ENCODE measurements at places on chromosomes 3 and 15.

- no peak for DNase-seq
These were observed at the start of gene LRRFIP2 for GRCh38 chr3:37174532-37175126. Gene LRRFIP2 (minus strand): TSS chr3:37174582. CDS start chr3:37148983, 25,599 bp downstream.

DNA sequence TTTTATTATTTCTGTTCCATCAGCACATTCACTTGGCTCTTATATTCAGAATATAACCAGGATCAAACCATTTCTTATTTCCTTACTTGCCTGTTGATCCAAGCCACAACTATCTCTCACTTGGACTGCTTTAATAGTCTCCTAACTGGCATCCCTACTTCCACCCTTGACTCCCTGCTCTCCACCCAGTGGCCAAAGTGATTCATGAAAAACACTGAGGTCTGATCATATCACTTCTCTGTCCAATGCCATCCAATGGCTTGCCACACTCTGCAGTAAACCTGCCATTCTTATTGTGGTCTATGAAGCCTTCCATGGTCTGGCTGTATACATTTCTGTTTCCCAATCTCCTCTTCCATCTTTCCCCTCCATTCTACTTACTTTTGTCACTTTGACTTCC lies 576.1 kb downstream of the PDCD6IP start:
- no peak for DNase-seq

GRCh38 chr3:114803042-114803695 lies 343.9 kb downstream of the ZBTB20 start:
- no peak for DNase-seq

GRCh38 chr3:59798372-59799086 lies 748.7 kb upstream of the CFAP20DC start:
- no peak for DNase-seq

DNA sequence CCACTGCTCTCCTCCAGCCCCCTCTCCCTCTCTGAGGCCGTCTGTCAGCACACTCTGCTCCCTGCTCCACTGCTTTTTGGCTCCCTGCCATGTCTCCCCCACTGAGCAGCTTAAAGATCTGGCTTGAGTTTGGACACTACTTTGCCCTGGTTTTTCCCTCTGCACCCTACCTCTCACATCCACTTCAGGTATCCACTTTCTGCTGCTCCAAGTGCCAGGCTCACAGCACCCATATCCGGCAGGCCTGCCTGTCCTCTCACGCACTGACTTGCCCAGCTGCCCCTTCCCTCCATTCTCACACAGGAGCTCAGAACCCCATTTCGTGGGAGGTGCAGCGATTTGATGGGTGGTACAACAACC lies 3.7 kb downstream of the DUOX1 start:
- DNase-seq = no peak

- DNase-seq = no peak
These were observed 60.1 kb upstream of the DAZL start for GRCh38 chr3:16665282-16665741.

GRCh38 chr3:157438194-157438730 lies 1.6 kb downstream of the PTX3 start:
- DNase-seq = no peak

- no peak for DNase-seq
These were observed 130.2 kb downstream of the KCNAB1 start for GRCh38 chr3:156250550-156250949.

DNA sequence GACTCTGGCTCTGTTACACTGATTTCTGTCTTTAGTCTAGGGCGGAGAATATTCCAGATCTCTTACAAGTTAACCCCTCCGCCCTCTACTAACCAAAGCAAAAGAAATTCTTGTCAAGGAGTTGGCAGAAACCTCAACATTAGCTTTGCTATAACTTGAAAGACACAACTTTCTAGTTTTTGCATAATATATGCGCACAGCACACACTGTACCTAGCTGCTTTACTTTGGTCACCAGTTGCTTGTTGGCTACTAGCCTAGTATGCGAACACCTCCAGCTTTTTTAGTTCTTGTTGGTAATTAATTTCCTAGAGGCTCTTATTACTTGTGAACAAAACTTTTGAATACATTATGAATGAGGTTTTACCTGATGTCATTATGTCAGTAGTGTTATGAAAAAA lies 348.8 kb upstream of the C2CD4B start:
- DNase-seq = no peak

DNA sequence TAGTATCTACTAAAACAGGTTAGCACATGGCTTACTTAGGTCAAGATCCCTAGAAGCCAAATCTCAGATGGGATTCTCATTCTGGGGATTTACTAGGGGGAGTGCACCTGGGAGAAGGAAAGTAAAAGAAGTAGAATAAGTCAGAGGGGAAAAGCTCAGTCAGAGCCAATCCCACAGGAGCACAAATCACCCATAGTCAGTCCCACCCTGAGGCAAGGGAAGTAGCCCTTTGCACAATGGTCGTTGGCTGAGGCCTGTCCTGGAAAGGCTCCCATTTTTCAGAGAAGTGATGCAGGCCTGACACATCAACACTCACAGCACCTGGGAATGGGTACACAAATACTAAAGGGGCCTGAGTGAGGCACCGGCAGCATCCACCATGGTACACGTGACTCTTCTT lies 39.8 kb downstream of the SST start:
- no peak for DNase-seq

- DNase-seq = no peak
These were observed 146.1 kb upstream of the TMCO5A start for GRCh38 chr15:37788330-37788729.

- no peak for DNase-seq
These were observed 320.6 kb upstream of the TBL1XR1 start for GRCh38 chr3:177517906-177518305.

DNA sequence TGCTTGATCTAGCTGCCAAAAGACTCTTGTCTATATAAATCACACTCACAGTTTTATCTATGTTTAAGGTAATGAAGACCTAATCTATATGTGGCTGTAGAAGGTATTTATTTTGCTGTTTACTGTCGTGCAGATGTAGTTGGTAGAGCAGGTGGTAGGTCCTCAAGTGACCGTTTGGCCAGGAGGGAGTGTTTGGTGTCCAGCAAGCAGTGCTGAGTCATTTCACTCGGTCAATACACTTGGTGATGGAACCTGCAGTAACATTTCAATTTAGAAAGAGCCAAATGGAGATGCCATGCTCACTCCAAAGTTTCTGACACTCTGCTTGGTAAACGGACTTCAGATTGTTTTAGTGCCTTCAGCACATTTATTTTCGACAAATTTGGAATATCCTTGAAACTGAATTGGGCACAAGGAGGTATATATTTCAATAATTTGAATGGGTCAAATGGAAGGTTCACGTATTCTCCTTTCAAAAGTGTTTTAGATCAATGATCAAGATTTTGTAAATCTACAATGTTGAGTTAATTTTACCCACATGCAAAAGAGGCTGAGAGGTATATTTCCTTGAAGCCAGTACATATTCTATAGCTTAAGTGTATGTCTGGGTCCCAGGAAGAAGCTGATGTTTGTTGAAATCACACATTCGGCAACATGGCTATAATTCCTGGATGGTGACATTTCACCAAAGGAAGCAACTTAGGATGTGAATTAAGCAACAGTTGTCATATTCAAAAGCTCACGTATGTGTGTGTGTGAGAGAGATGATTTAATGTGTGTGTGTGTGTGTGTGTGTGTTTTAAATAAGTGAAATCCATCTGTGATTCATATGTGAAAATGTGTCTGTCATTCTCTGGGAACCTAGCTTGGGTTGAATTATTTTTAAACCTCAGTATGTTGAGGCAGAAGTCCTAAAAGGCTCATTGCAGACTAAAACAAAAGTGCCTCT lies 7.7 kb upstream of the CX3CR1 start:
- DNase-seq = peak; percentile 12

DNA sequence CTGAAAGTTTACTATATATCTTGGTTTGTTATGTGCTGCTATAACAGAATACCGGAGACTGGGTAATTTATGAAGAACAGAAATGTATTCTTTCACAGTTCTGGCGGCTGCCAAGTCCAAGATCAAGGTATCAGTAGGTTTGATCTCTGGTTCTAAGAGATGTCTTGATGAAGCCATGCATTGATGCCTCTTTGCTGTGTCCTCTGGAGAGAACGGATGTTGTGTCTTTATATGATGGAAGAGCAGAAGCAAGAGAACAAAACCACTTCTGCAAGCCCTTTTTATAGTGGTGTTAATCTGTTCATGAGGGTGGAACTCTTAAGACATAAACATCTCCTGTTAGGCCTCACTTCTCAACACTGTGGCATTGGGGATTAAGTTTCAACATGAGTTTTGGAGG lies 62.7 kb downstream of the TCF12 start:
- no peak for DNase-seq

DNA sequence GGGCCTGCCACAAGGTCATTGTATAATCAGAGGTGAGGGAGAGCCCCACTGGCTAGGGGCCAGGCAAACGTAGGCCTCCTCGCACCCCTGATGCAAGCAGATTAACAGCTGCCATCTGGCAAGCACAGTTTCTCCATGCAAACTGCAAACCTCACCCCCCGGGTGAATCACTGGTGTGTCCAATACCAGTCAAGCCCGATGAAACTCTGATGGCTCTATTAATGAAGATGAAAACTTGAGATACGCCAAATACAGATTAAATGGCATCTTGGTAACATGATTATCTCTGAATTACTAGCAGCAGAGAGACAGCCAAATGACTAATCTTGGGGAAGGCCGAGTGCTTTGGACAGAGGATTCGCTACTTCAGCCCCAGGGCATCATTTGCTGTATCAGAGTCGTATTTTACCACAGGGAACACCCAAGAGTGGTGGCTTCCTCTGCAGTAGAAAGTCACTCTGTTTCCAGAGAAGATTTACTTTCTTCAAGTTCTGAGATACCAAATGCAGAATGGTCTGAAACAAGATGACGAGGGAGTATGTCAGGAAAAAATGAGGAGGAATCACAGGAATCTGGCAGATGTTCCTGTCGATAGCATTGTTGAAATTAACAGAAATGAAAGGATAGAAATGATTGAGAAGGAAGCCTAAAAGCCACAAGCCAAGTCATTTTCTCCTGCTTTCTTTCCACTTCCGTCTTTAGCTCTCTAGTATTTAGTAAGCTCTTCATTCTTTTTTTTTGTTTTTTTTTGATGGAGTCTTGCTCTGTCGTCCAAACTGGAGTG lies 96.2 kb upstream of the NR2F2 start:
- no peak for DNase-seq

DNA sequence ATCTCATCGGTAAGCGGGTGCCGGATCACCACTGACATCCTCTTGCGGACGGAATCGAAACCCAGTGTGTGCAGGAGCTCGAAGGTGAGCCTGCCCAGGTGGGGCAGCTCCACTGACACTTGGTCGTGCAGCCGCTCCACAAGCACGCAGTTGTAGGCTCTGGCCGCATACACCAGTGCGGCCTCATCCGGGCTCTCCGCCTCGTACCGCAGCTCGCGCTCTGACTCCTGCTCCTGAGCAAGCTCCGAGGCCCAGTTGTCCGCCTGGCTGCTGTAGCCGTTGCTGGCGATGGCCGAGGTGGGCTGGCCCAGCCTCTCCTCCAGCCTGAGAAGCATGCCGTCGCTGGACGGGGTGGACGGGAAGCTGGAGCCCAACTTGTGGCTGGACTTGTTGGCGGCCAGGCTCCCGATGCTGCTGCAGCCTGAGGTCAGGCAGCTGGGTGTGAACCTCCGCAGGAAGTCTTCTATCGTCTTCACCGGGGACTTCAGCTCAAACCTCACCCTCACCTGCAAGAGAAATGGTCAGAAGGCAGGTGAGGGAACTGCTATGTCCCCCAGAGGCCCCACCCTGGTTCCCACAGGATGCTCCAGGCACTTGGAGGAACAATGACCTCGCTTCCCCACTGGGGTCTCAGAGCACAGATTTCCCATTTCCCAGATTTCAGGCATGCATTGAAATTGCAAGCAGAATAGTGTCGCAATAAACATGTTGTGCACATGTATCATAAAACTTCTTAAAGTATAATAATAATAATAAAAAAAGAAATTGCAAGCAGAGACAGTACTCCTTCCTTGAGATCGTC lies 149.2 kb downstream of the ATP10A start:
- no peak for DNase-seq

GRCh38 chr3:82796765-82797164 lies 1035.3 kb upstream of the GBE1 start:
- DNase-seq = no peak

- peak; percentile 79 for DNase-seq
These were observed 4.5 kb upstream of the GATA2 start for GRCh38 chr3:128497305-128498126.

- peak; percentile 71 for DNase-seq
These were observed 1.4 kb upstream of the IL17RC start for GRCh38 chr3:9915254-9916141.

DNA sequence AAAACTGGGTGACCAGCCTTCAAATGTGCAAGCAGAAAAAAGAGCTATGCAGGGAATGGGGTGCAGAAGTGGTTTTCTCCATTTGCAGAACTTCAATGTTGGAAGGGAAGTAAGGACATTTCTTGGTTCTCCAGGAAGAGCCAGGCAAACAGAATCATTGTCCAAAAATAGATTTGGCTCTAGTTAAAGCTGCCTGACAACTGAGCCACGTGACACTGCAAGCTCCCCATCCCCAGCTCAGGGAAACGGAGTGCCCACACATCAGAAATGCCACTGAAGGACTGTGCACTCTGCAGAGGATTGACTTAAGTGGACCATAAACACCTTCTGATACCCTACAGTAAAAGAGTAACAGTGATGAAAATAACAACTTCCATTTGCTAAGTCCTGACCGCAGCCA lies 195.6 kb upstream of the NSMCE3 start:
- no peak for DNase-seq

DNA sequence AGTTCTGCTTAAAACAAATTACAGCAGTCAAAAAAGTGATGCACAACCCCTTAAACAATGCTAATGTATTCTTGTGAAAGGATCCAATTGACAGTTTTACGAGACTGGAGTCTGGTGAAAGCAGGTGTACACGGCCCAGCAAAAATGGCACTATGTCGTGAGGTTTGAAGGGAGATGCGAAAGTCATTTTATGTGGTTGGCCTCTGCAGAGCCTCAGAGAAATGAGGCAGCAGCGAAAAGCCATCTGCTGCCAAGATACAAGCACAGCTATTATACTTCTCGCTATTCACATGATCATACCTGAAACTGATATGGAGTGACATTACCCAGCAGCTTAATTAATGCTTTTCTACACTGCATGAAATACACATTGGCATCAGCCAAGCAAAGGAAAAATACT lies 36.4 kb downstream of the MECOM start:
- peak; percentile 79 for DNase-seq

GRCh38 chr3:12178091-12178820 lies 19.5 kb upstream of the TIMP4 start:
- no peak for DNase-seq

- no peak for DNase-seq
These were observed 17.7 kb downstream of the ACVR2B start for GRCh38 chr3:38471260-38471857.

- DNase-seq = no peak
These were observed 87.7 kb downstream of the LSM3 start for GRCh38 chr3:14266361-14266760.

GRCh38 chr3:128078322-128078721 lies 26.1 kb downstream of the SEC61A1 start:
- peak; percentile 41 for DNase-seq
